ENCODE measurements at places on chromosomes 2 and 18. TPM values are rescaled to one million over a fixed set of nuclear protein-coding genes. Genes with fewer than 3 reads are reported as not detected.

DNA sequence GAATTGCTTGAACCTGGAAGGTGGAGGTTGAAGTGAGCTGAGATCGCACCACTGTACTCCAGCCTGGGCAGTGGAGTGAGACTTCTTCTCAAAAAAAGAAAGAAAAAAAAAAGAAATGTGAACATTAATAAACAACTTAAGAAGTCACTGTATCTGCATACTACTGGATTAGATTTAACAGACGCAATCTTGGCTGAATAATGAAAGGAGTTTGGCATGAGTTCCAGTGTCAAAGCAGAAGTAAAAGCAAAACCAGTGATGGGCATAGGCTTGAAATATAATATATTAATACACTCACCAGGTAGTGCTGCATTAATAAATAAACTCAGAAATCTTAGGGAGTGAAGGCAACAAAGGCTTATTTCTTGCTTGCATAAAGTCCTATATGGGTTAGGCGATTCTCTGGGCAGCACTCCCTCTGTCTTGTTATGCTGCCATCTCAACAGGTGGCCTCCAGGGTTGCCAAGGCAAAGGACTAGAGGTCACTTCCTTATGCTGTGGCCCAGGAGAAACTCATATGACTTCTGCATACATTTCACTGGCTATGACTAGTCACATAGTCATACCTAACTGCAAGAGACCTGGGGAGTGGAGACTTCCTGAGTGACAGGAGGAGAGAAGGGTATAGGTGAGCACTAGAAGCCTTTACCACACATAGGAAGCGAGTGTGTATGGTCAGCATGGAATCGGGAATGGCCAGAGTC, 296.2 kb upstream of the SPRED2 start:
- no peak for DNase-seq

GRCh38 chr2:77161009-77161408, 361.2 kb downstream of the LRRTM4 start:
- no peak for DNase-seq

DNA sequence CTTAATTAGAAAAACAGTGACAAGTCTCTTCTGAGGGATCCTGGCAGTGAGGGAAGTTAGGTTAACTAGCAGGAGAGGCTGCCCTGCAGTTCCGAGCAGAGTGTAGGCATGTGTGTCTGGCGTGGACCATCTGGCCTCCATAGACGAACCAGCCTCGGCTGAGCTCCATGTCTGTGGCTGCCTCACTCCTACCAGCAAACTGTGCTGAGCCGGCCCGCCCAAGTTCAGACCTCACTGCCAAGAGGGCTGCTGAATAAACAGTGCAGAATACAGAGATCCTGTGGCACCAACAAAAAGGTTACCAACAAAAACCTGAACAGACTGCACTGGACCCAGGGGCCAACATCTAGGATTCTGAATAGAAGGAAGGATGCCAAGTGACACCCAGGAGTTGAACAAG, 27.3 kb downstream of the INO80C start:
- DNase-seq, result no peak

DNA sequence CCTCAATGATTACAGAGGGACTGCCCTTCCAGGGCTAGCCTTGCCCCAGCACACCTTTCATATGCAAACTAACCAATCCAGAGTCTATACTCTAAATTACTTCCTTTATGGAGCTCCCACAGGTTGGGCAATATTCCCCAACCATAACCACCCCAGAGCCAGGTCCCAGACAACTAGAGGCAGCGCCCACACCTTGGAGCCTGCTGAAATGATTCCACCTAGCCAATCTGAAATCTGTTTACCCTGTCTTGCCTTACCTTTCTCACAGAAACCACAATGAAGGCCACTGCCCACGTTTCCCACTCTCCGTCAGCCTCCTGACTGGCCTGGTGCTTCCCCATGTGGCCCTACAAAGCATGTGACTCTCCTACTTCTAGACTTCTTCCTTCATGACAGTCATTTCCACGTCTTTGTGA, 62.0 kb downstream of the REEP1 start:
- no peak for DNase-seq

DNA sequence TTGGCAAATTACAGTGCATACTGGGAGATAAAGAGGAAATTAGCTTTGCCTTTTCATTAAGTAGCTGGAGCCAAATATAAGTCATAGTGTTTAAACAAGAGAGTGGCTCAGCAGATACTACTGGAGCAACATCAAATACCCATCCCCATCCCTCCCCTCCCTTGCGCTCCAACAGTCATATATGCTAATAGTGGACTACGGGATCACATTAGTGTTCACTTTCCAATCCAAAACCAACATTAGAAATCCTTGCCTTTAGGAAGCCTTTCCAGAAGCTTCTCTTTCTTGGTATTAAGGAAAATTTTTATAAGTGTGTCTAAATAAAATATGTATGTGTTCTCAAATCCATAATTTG, 1669.3 kb downstream of the SUCLG1 start:
- no peak for DNase-seq

GRCh38 chr18:79878741-79879378, 72.6 kb downstream of the SLC66A2 start:
- DNase-seq, result no peak

GRCh38 chr18:3281456-3282400, 19.8 kb downstream of the MYL12B start:
- no peak for DNase-seq

DNA sequence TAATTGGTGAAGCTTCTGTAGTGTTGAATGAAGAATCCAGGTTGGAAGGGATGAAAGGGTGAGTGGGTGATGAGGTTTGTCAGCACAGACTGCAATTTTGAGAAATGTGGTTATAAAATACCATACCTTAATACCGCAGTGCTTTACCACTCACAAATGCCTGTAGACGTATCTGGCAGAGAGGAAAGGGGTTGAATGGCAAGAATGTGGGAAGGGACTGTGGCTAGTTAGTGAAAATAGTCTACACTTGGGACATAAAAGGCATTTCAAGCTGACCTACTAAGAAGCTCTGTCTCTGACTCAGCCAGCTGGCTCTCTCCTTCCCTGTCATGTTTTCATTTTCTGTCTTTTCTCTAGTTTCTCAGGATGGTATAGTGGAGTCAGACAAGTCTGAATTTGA, 25.1 kb downstream of the CDK15 start:
- no peak for DNase-seq

DNA sequence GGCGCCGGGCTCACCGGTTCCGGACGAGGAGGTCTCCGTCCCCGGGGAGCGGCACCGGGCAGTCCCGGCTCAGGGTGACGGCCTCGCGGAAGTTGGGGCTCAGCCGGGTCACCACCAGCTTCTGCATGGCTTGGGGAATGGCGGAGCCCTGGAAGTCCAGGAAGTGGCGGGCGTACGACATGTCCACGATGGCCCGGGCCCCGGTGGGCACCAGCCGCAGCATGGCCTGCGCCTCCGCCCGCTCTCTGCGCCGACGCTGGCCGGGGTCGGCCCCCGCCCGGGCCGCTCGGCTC, 157 bp downstream of the PTGR3 start:
- DNase-seq, result no peak

The C1QL2 gene
- 0.55 TPM for total RNA-seq

The CIB4 gene
- total RNA-seq, result not detected

The SP5 gene
- total RNA-seq, result 7.0 TPM

The CHST9 gene
- 16.8 TPM for total RNA-seq

The ABCG5 gene
- not detected for total RNA-seq

Data from WTC11 (cell line).